Placental epithelial cell (primary cell): ENCODE measurements at places on chromosomes 2 and 18. TPM values are rescaled to one million over a fixed set of nuclear protein-coding genes. Genes with fewer than 3 reads are reported as not detected.

ACMSD gene
- not detected in 2 replicates for total RNA-seq

MTLN gene
- total RNA-seq, result 33.4 and 51.4 TPM in 2 replicates

L3MBTL4 gene
- total RNA-seq, result 2.0 and 15.3 TPM in 2 replicates

ACVR1C gene
- total RNA-seq, result not detected in 2 replicates

RNF125 gene
- total RNA-seq, result 0.43 and 0.79 TPM in 2 replicates

POTEJ gene
- total RNA-seq, result not detected in 2 replicates

LYPD6B gene
- total RNA-seq, result 8.0 and 9.4 TPM in 2 replicates

SGPP2 gene
- not detected in 2 replicates for total RNA-seq

FBXO48 gene
- total RNA-seq, result 0.33 and 0.39 TPM in 2 replicates

COL3A1 gene
- total RNA-seq, result 3,456 and 6,874 TPM in 2 replicates

SCN3A gene
- total RNA-seq, result not detected in 2 replicates

OR6B2 gene
- total RNA-seq, result not detected in 2 replicates

SETBP1 gene
- total RNA-seq, result 18.5 and 24.9 TPM in 2 replicates

CRYBA2 gene
- total RNA-seq, result not detected in 2 replicates

NGEF gene
- 0.79 and 2.8 TPM in 2 replicates for total RNA-seq

CNDP1 gene
- total RNA-seq, result not detected in 2 replicates

OSR1 gene
- total RNA-seq, result 114 and 277 TPM in 2 replicates

SULT1C4 gene
- total RNA-seq, result not detected in 2 replicates

RGPD6 gene
- total RNA-seq, result 25.1 and 26.3 TPM in 2 replicates

GAL3ST2 gene
- total RNA-seq, result 0.79 TPM in 1 of 2 replicates, not detected in the other

ABCG8 gene
- total RNA-seq, result not detected in 2 replicates

KCNIP3 gene
- 26.0 and 27.1 TPM in 2 replicates for total RNA-seq

SF3B1 gene
- total RNA-seq, result 272 and 273 TPM in 2 replicates

UCN gene
- total RNA-seq, result 0.22 and 2.0 TPM in 2 replicates

GPN1 gene
- total RNA-seq, result 27.5 and 43.5 TPM in 2 replicates

REG3A gene
- total RNA-seq, result not detected in 2 replicates

ONECUT2 gene
- under 0.01 TPM in 2 replicates for total RNA-seq

UGT1A10 gene
- total RNA-seq, result not detected in 2 replicates

TUBA4A gene
- 5.1 and 69.6 TPM in 2 replicates for total RNA-seq

PLB1 gene
- 0.98 and 4.7 TPM in 2 replicates for total RNA-seq

PCARE gene
- under 0.01 TPM in 1 of 2 replicates, not detected in the other for total RNA-seq

ALPI gene
- not detected in 2 replicates for total RNA-seq

ACVR2A gene
- 41.2 and 49.1 TPM in 2 replicates for total RNA-seq

GAD1 gene
- total RNA-seq, result 1.3 and 4.3 TPM in 2 replicates

COX7A2L gene
- total RNA-seq, result 140 and 185 TPM in 2 replicates

MC4R gene
- not detected in 2 replicates for total RNA-seq

AGXT gene
- not detected in 2 replicates for total RNA-seq

PID1 gene
- 8.2 and 9.1 TPM in 2 replicates for total RNA-seq

LOXHD1 gene
- not detected in 2 replicates for total RNA-seq

CD8B gene
- total RNA-seq, result 0.22 TPM in 1 of 2 replicates, not detected in the other

IL18R1 gene
- 1.7 and 4.3 TPM in 2 replicates for total RNA-seq

CFC1 gene
- not detected in 2 replicates for total RNA-seq

CDH7 gene
- not detected in 2 replicates for total RNA-seq

KIAA2012 gene
- under 0.01 TPM in 1 of 2 replicates, not detected in the other for total RNA-seq

HOXD4 gene
- not detected in 2 replicates for total RNA-seq

MRO gene
- not detected in 2 replicates for total RNA-seq

CD302 gene
- 0.87 and 2.0 TPM in 2 replicates for total RNA-seq
